ENCODE measurements at places on chromosomes 5 and 9. TPM values are rescaled to one million over a fixed set of nuclear protein-coding genes. Genes with fewer than 3 reads are reported as not detected.

MATR3 gene
- 415 TPM for polyA plus RNA-seq

NUTM2G gene
- polyA plus RNA-seq, result not detected

DNA sequence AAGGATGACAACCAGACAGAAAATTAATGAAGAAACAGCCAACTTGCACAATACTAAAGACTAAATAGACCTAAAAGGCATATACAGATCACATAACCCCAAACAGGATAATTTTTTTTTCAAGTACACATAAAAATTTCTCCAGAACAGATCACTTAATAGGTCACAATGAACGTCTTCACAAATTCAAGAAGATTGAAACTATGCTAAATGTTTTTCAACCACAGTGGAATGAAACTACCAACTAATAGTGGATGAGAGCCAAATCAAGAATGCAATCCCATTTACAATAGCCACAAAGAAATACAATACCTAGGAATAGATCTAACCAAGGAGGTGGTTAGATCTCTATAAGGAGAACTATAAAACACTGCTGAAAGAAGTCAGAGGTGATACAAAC, 145.8 kb downstream of the TMEM232 start:
- no peak for DNase-seq

DNA sequence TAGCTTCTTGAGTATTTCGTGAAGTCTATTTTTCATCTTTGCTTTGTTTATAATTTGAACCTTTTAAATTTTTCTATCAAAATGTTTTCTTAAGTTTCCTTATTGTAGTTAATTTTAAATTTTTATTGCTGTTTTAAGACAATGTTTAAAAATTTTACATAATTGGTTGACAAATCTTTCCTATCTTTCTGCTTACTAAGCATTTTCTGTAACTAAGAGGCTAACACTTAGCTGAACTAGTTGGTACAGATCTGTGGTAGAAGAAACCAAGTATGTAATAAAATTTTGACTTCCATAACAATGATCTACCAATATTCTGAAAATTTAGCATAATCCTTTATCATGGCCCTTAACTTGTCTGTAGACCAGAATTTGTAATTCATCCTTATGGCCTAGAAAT, 32.3 kb upstream of the TNPO1 start:
- DNase-seq, result no peak

DNA sequence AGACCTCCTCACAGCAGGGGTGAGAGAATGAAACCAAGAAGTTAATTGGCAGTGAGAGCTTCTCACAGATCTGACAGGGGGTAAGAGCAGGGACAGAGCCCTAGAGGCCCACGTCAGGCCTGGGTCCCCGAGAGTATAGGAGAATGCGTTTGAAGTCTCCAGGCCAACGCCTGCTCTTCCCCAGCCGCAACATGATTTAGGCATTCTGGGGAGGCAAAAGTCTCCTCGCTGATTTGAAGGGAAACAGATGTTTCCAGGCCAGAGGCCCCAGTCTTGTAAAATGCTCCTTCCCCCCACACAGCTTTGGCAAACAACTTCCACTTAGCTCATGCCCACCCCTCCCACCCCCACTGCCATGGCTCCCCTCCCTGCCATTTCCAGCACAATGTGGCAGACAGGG, 239.2 kb upstream of the TRIM32 start:
- no peak for DNase-seq

DNA sequence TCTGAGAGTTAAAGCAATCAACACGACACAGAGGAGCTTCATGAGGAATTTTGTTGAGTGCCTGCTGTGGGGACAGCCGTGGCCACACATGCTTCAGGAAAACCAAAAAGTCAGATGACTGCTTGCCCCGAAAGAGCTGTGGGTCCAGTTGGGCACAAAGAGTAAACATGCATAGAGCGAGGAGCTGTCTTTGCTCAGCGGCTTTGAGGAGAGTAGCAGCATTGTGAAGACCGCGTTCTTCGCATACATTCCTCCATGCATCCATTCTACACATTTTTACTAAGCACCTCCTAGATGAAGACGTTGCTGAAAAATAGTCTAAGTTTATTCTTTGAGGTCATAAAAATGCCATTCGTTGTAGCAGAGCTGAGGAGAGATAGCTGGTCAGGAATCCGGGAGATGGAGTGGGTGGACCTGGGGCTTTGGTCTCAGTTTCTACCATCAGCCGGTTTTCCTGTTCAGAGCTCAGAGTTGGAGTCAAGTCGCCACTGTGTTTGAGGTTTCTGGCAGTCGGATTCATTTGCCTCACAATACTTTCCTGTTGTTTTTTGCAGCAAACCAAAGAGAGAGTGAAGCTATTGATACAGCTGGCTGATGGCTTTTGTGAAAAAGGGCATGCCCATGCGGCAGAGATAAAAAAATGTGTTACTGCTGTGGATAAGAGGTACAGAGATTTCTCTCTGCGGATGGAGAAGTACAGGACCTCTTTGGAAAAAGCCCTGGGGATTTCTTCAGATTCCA, 194.5 kb upstream of the OTULINL start:
- DNase-seq, result no peak

DNA sequence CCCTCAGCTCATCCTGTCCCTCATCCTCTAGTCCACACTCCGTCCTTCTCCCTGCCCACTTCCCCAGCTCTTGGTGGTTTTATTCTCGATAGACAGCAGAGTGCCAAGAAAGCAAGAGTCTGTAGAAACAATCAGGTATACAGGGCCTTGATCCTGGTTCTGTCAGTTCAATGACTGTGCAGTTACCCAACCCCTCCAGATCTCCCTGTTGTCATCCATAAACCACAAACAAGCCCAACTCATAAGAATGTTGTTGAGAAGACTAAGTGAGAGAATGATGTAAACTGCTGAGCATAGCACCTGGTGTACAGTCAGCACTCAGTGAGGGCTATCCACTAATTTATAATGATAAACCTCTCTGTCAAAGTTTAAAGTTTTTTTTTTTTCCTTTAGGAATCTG, 31.3 kb downstream of the ISL1 start:
- DNase-seq, result no peak
